ENCODE measurements at places on chromosomes 5 and 9.
A peak's percentile ranks its signal among the peaks of the same experiment; 100 is the strongest.

DNA sequence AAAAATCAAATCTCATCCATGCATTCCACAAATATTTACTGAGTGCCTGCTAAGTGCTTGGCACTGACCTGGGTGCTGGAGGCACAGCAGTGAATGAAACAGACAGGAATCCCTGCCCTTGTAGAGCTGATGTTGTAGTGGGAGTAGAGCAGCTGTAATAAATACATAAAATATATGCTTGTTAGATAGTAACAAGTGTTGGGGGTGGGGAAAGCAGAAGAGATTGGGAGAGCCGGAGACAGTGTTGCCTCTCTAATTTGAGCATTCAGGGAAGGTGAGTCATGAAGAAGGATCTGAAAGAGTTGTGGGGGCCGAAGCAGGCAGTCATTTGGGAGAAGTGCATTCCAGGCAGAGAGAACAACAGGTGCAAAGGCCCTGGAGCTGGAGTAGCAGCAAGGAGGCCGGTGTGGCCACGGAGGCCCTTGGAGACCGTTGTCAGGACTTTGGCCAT, 97.9 kb downstream of the ZNF618 start:
- DNase-seq: no peak

- no peak for DNase-seq
Measured at GRCh38 chr5:105956456-105957196, 1714.1 kb downstream of the EFNA5 start.

DNA sequence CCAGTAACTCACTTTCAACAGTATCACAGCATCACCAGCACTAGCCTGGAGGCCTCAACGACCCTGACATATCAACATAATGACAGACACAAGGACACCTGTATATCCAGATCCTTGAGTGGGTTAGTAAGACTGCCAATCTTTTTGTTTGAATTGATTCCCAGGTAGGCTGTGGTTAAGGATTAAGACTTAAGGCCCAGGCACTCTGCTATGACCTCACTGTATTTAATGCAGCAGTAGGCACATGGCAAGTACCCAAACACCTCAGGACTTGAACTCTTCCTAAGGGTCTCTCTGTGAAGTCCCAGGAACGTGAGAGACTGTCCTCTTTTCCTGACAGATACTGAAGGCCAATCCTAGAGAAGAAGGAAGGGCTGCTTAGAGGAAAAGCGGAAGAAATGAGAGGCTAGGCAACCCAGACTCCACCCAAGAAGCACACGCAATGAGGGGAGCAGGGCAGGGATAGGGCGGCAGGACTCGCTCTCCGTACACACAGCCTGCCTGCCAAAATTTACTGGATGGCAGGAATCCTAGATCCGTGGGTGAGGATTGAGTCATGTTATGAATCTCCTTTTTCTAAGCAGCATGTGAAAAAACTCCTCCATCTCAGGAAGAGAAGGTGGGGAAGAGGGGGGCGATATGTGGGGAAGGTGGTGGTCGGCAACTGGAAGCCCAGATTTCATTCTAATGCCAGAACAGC, 93.4 kb downstream of the SIL1 start:
- no peak for DNase-seq

DNA sequence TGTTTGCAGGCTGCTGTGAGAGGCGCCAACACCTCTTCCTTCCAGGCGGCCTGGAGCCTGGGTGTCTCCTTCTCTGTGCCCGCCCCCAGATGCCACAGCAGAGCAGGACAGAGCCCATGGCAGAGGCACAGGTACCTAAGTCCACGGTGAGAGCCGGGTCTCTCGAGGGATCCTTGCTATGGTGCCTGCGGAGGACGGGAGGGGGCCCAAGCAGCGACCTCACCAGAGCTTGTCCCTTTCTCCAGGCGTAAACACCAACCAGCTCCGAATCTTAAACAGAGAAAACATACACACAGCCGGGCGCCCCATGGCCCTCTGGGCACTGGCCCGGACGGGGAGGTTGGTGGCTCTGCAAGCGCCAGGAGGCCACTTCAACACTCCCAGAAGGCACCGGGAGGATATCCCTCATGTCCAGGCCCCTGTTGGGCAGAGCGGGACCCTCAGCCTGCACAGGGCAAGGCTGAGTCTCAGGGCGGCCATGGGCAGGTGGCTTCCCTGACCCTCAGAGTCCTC, 11.8 kb downstream of the CCDC187 start:
- no peak for DNase-seq

- DNase-seq: no peak
Measured at GRCh38 chr5:172353846-172354245, 70.3 kb upstream of the UBTD2 start.

DNA sequence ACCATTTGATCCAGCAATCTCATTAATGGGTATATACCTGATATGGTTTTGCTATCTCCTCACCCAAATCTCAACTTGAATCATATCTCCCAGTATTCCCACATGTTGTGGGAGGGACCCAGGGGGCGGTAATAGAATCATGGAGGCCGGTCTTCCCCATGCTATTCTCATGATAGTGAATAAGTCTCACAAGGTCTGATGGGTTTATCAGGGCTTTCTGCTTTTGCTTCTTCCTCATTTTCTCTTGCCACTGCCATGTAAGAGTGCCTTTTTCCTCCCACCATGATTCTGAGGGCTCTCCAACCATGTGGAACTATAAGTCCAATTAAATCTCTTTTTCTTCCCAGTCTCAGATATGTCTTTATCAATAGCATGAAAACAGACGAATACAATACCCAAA, 74.5 kb upstream of the APC start:
- DNase-seq: no peak

DNA sequence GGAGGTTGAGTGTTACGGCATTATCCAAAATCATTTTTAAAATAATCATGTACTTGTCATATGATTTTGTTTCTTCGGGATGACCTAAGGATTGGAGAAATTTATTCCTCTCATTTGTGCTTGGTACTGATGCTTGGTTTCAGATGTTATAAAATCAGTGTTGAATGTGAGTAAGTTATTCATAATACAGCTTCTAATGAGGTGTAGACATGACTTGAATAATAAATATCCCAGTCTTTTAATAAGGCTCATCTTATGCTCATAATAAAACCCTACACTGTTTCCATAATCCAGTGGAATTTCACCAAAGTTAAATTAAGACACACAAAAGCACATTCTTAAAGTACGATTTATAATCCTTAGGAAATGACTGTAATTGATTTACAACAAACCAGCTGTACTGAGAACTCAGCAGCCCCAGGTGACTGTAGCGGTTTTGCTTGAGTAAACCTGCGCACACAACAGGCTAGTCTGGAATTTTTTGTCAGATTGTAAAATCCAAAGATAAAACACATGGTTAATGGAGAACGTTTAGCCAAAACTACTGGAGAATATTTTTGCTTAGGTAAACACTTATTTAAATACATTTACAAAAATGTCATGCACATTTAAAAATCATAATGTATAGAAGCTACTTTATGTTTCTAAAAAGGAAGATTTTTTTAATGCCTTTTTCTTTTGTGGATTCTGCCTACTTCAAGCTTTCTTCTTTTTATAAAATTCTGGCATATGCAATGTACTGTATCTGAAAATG, 609.8 kb upstream of the GRAMD2B start:
- DNase-seq: no peak

GRCh38 chr9:136372561-136373299, 739 bp downstream of the CARD9 start:
- peak; percentile 48 for DNase-seq

DNA sequence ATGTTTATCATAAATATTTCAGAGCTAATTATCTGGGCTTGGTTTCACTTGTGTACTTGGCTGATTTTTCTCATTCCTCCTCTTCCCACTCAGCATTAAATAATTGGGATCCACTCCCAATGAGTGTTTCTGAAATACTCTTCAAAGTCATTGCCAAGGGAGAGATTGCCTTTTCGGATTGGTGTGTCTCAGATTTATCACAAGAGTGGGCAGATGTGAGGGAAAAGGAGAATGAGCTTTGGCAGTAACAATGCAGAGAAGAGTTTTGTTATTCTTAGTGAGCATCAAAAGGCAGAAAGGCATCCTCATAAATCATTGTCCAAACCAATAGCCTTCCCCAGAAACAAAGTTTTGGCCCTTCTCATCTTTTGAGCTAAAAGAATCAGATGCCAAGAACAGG, 79.2 kb downstream of the SEMA5A start:
- DNase-seq: no peak

DNA sequence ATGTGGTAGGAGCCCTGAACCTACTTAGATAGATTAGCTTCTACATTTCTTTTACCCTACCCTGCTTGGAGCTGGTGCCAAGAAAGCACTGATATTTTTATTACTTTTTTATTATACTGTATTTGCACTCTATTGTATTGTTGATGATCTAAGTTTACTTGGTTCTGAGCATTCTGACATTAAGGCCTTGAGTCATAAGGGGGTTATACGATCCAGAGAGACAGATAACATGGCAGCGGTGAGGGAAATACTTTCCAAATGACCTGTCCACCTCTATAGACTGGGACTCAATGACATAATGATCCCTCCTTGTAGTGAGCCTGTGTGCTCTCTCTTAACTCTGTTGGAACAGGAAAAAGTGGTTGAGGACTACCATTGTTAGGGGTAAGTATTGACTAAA, 176.3 kb downstream of the MAN2A1 start:
- DNase-seq: no peak

DNA sequence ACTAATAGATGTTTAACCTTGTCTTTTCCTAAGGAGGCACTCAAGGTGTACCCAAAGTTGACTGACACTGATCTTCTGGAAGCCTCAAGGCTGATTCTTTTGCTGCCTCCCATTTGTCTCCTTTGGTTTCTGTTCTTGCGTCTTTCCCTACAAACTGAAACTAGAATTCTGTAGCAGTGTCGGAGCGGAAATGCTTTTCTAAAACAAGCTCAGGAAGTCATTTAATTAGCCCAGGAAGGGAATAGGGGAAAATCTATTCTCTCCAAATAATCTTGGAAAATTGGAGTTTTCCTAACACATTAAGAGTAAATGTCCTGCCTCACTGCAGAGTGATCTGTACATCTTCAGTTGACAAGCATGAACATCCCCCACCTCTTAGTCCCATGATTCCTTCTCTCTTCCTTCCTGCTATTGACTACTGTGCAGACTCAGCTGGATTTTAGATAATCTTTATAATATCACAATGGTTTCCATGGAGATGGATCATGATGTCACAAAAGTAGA, 182.7 kb downstream of the NR3C1 start:
- DNase-seq: no peak

GRCh38 chr5:171597946-171598640, 178.6 kb downstream of the FGF18 start:
- no peak for DNase-seq

GRCh38 chr9:16794871-16795639, 75.4 kb downstream of the BNC2 start:
- no peak for DNase-seq

DNA sequence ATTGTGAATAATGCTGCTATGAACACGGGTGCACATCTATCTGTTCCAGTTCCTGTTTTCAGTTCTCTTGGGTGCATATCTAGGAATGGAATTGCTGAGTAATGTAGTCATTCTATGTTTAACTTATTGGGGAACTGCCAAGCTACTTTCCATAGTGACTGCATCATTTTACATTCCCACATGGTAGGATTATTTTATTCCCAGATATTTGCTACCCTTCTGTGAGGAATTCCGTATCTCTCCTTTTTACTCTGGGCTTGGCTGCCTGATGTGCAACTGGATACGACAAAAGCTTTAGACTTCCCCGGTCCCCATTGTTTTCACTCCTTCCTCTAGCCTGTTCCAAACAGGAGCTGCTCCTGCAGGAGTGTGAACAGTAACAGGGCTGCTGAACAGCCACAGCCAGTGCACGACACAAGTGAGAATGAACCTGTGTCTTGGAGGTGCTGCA, 7.2 kb downstream of the TAS2R1 start:
- DNase-seq: no peak

DNA sequence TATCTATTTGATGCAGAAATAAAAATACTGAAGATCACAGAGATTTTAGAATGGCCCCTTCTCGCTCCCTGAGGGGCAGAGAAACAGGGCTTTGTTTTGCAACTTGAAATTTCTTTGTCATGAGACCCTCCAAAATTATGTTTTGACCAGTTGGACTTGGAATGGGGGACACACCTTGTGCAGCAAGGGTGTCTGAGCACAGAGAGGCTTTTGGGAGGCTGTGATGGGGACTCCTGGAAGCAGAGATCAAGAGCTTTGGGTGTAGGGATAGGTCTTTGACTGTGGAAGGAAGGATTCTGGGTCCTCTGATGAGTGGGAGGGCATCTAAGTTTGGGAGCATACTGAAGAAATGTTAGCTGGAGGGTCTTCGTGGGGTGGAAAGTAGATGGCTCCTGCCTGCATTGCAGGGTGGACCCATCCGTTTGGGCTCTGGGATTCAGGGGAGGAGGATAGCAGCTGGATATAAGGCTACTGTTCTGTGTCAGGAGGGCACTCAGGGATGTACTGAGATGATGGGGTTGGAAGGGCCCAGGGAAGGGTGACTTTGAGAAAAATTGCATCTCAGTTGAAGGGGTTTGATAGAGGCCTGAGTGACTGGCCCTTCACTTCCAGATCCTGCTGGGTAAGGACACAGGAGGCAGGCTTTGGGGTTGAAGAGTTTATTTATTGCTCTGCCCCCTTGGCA, 1.8 kb upstream of the MYORG start:
- DNase-seq: no peak
